ENCODE measurements at places on chromosomes 1 and 21. TPM values are rescaled to one million over a fixed set of nuclear protein-coding genes. Genes with fewer than 3 reads are reported as not detected.

PGLYRP3 gene
- total RNA-seq = not detected

CFHR3 gene
- total RNA-seq = not detected

EPHX1 gene
- 1.6 TPM for total RNA-seq

HAPLN2 gene
- not detected for total RNA-seq

RHCE gene
- not detected for total RNA-seq

GJA5 gene
- total RNA-seq = not detected

LCE1F gene
- not detected for total RNA-seq

LCE1D gene
- not detected for total RNA-seq

MRPL9 gene
- 107 TPM for total RNA-seq

CELA3B gene
- not detected for total RNA-seq

- DNase-seq = no peak
Measured at GRCh38 chr1:200448034-200448762, 38.4 kb upstream of the ZNF281 start.

DNA sequence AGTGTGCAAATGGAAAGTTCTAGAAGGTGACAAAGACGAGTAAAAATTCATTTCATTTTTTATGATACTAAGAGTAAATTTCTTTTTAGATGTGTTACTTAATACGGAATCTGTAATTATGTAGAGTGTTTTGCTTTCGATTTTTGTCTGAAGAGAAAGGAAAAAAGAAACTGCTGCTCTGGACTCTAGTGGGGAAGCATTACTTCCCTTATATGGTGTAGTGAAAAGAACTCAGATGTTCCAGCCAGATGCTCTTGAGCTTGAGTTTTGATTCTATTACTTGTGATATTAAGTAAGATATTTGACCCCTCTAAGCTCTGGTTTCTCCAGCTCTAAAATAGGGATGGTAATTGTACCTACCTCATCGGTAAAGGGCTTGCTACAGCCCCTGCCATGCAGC is 12.2 kb upstream of the GPR161 start:
- DNase-seq = no peak

DNA sequence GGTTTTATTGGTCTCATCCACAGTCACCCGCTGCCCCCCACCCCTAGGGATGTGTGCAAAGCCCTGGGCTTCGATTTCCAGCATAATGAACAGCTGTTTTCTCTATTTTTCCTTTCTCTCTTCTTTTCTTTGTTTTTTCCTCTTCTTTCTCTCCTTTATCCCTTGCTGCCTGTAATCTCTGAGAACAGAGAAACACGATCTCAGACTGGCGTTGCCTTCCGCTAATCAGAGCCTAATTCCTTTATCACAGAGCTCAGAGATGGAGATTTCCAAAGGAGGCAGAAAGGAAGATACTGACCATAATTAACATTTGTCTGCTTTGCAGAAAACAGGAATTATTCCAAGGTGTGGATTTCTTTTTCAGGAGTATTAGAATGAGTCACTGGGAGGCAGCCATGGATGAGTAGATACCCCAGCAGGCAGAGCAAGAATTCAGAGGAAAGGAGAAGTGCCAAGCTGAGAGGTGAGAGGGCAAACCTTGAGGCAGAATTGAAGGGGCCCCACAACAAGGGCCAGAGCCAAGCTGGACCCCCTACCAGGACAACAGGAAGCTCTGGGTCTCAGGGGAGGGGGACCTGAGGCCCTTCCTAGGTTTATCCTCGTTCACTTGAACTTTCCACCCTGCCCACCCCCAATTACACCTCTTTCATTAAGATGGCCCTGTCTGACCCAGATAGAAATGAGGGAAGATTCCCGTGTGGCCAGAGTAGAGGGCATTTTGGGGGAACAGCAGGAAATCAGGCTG is 33.3 kb downstream of the MATN1 start:
- DNase-seq = no peak

DNA sequence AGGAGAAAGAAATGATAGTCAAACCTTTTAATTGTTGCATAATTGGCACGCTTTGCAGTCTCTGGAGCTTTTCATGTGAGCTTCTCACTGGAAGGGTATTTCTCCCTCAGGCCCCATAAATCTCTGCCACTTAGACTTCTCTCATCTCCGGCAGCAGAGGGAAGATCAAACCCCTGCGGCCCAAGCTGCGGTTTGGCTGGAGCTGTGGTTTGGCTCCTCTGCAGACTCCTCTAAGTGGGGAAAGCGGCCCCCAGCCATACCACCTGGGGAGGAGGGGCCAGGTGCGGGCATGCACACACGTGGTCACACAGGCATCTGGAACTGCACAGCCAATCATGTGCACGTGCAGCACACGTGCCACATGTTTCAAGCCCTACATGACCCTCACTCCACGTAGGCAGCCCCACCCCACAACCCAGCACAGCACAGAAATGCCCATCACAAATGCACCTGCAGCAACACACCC is 58.3 kb downstream of the UBE2T start:
- peak; percentile 52 for DNase-seq

GRCh38 chr1:162549001-162549400 is 12.5 kb upstream of the UAP1 start:
- no peak for DNase-seq

GRCh38 chr1:156368889-156369684 is at the start of gene RHBG:
TSS of gene RHBG (plus strand) at chr1:156369211. CDS start at chr1:156369250, 39 bp downstream.
- DNase-seq = no peak

DNA sequence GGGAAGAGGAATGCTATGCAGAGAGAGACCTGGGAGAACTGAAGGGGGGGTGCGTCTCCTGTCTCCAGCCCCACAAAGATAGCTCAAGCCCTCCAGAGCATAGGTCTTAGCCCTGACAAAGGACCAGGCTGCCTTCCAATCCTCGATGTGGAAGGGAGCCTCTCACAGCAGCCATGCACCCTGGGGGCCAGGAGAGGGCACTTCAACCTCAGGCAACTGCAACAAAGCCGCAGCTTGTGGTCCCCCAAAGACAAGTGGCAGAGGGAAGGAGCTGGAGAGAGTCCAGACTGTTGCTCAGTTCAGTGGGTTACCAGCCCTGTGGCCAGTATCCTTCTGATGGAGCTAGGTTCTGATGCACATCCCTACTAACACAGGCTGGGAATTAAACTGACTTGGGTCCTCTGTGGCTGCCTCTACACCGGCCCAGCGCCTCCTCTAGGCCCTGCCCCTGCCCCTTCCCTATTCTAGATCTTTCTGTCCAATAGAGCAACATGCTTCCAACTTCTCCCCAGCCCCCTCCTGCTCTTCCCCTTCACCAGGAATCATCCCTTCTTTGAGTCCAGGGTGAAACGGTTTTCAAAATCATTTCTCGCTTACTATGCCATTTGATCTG is 100.7 kb upstream of the SPATA6 start:
- DNase-seq = no peak

DNA sequence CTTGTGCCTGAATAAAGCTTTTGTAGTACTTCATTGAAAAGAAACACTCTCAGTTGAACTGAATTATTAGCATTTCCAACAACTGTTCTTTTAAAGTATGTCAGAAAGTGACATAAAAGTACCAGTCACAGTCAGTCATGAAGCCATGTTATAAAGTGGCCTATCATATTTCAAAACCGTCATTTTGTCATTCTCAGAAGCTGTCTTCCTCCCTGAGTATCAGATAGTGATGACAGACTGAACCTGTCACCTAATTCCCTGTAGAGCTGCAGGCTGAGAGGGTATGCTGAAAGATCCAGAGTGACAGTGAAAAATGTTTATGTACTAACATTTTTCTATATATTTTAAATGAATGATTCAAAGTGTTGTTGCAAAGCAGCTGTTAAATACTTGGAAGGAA is 1121.7 kb upstream of the PRMT6 start:
- DNase-seq = no peak

DNA sequence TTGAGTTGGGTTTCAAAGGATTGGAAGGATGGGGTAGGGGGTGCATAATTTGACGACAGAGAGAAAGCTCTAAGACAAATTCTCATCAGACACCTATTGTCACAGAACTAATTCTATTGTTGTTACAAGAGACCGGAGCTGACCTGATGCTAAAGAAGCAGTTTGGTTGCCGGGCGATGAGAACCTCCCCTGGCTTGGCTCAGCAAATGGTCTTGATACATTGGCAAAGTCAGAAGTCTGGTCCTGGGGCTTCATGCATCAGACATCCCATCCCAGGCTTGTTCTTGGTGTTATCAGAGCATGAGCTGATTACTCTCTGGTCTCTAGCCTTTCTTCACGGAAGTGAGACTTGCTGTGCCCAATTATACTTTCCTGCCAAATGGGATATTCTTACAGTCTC is 15.4 kb downstream of the TRIM67 start:
- DNase-seq = no peak

DNA sequence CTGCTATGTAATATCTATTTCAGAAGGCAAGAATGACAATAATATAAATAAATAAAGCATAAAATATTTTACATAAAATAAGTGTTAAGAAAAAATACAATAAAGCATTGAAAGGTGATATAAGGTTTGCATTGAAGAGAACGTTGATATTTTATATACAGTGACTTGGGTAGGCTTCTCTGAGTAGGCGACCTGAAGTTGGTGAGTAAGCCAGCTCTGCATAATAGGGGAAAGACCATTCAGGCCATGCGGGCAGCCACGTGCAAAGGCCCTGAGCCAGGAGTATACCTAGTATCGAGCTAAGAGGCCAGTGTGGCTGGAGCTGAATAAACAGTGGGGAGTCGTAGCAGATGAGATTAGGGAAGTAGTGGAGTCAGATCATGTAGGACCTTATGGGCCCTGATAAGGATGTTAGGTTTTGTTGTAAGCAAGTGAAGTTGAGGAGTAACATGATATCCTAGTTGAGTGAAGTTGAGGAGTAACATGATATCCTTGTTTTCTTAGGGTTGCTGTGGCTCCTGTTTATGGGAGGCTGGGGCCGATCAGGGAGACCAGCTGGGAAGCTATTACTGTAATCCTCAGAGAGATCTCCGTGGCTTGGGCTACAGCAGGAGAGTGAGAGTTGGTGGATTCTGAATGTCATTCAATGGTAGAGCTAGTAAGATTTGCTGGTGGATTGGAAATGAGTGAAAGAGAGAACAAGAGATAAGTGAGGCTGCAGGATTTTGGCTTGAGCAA is 22.0 kb downstream of the KCNK1 start:
- DNase-seq = no peak

- no peak for DNase-seq
Measured at GRCh38 chr1:94989398-94989797, 62.5 kb upstream of the CNN3 start.

GRCh38 chr1:7632176-7632575 is 138.9 kb upstream of the VAMP3 start:
- DNase-seq = no peak

- no peak for DNase-seq
Measured at GRCh38 chr1:200272481-200273068, 137.3 kb downstream of the ZNF281 start.

GRCh38 chr1:147785794-147786506 is 25.5 kb upstream of the GJA5 start:
- no peak for DNase-seq

Data from natural killer cell treated with Interleukin-12 subunit alpha and Interleukin-12 subunit beta and Interleukin-15 and Interleukin-18, amount 100 ng/mL, for 72 hours (primary cell).